Stimulated activated CD8-positive, alpha-beta memory T cell treated with anti-CD3 and anti-CD28 coated beads, Interleukin-12 subunit alpha, Interleukin-12 subunit beta, amount 100 ng/mL, for 1 hour (primary cell): ENCODE measurements at places on chromosomes 11 and 22.

DNA sequence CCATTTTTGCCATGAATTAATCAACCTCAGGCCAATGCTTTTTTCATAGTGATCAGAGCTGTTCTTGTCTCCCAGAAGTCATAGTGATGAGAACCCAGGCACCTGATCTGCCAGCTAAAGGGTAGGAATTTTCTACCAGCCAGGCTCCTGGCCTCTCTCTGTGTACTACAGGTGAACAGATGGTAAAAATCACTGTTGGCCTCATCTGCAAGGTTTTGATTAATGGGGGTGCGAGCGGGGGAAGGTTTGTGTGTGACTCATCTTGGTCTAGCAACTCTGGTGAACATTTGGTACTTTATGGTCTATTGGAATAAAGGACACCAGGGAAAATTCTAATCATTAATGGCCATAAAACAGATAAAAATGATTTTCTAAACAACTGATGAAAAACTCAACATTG lies 14.4 kb upstream of the APOL4 start:
- DNase-seq, result no peak

DNA sequence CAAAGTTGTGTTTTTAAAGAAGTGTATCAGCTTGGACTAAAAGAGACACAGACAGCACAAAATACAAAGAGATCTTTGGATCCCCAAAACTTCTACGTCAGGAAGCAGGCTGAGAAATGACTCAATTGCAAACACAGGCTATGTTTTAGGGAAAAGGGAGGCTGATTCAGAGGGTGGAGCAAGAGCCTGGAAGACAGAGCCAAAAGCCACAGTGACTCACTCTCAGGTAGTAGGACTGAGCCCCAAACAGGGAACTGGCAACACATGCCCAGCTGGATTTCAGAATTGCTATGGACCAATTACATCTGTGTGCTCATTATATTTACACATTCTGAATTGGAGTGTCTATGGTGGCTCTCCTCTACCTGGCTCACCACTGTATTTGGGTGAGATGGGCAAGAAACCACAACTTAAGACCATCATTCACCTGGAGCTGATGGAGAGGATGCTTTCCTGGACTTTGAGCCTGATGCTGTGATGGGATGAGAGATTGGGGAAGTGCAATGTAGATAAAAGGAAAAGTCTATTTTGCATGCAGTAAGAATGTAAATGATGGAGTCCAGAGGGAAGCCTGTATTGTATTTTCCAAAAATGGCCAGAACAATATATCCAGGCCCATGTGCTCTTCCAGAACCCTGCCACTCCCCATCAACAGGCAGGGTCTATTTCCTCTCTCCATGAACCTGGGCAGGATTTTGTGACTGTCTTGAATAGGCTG lies 20.8 kb upstream of the LINC01488 start:
- DNase-seq, result no peak

GRCh38 chr22:19663821-19664355 lies 50.4 kb upstream of the SEPTIN5 start:
- DNase-seq, result no peak

DNA sequence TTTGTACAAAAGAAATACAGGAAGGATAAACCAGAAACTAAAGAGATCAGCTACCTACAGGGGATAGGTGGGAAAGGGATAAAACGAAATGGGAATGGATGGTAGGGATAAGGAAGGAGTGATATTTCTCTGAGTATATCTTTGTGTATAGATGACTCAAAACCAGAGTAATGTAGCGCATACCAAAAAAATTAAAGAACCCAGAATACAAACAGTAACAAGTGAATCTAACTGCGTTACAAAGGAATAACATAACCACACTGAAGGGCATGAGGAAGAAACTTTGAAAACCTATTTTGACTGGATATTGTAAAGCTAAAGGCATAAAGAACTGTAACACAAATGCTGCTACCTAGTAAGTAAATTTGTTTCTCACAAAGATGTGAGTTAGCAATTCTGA lies 37.9 kb downstream of the MAPK1 start:
- no peak for DNase-seq

- DNase-seq, result no peak
Measured at GRCh38 chr11:117669062-117669461, 128.0 kb downstream of the DSCAML1 start.

DNA sequence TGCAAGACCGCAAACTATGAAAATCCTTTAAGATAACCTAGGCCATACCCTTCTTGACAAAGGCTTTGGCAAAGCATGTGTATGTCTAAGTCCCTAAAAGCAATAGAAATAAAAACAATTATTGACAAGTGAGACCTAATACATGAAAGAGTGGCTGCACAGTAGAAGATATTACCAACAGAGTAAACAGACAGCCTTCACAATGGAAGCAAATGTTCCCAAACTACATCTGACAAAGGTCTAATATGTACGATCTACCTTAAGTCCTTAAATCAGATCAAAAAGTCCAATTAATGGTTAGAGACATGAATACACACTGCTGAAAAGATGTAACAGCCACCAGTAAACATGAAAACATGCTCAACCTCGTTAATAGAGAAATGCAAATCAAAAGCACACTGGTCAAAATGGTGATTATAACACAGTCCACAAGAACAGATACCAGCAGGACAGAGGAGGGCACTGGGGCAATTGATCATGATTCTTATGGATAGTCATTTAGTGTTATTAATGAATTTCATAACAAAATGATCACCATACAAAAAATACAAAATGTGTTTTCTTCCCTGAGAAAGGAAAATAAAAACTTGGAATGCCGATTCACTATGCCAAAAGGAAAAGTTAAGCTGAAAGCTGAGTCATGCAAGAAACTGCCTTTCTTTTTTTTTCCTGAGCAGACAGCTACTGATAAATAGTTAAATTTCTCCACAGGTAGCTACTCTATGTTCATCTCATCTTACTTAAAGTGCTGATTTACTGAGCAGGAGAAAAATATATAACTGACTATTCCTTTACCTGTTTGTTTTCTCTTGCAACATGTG lies 102.6 kb upstream of the VPREB1 start:
- DNase-seq, result no peak

- DNase-seq, result no peak
Measured at GRCh38 chr11:12291766-12292165, 85.6 kb upstream of the PARVA start.

GRCh38 chr22:29873943-29874342 lies 9.0 kb upstream of the MTMR3 start:
- no peak for DNase-seq

- DNase-seq, result no peak
Measured at GRCh38 chr11:65442842-65443331, 20.3 kb downstream of the NEAT1 start.

GRCh38 chr11:134374891-134375550 lies 37.0 kb downstream of the B3GAT1 start:
- no peak for DNase-seq

DNA sequence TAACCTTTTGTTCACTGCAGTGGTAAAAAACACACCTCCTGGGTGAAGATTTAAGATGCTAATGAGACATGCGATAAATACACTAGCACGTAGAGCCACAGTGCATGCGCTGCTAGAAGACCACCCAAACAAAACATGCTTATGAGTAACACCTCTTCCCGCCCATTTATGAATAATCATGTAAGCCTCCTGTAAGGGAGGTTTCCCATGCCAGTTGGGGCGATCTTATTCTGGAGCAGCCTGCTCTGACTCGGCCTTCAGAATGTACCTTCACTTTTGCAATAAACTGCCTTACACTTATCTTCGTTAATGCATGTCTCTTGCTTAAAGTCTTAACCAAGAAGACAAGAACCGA lies 18.1 kb upstream of the SCARF2 start:
- DNase-seq, result no peak

GRCh38 chr11:18731441-18731840 lies 5.5 kb upstream of the IGSF22 start:
- DNase-seq, result no peak

DNA sequence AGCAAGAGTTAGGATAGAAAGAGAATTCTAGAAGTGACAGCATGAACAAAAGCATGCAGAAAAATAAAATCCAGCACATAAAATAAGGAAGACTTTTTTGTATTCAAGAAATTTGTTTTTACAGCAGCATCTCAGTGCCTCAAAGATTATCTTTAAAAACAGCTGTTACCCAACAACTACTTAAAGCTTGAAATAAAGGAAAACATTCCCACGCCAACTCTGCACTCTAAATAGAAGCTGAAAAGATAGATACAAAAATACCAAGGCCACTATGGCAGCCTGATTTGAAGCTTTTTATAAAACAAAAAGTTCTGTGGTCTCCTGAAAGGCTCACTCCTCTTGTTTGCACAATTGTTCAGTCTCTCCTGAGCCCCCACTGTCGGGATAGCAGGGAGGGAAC lies 83.6 kb upstream of the LRRC55 start:
- DNase-seq, result no peak

DNA sequence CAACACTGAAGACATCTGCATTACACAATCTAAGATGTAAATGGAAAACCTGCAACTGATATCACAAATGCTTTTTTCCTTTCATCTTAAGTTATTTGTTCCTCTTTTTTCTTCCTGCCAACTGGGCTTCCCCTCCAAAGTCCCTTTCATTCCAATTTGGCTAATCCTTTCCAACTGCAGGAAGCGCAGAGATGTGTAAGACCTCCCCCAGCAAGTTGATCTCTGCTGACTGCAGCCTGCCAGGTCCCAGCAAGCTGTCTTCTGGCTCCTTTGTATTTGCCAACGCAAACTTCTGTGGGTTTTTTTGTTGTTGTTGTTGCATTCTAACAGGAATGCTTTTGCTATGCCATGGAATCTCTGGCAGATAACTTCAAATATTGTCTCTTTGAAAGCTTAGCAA lies 38.5 kb upstream of the LRRC4C start:
- no peak for DNase-seq

GRCh38 chr22:35446365-35446764 lies 46.4 kb downstream of the MCM5 start:
- DNase-seq, result no peak

DNA sequence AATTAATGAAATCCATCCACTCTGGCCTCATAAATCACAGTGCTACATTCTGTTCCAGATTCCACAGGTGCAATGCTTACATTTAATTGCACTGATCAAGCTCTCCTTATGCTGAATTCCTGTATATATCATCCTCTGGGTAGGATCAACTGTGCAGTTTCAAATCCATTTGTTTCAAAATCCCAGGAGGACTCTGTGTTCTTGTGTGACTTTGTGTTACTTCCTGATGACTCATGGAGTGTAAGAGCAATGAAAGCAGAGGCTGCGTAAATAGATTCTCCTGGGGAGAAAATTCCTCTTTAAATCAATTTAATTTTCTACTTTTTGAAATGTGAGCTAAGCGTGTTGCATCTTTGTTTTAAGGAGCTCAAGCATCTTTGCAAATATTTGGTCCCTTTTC lies 752.7 kb downstream of the METTL15 start:
- no peak for DNase-seq

DNA sequence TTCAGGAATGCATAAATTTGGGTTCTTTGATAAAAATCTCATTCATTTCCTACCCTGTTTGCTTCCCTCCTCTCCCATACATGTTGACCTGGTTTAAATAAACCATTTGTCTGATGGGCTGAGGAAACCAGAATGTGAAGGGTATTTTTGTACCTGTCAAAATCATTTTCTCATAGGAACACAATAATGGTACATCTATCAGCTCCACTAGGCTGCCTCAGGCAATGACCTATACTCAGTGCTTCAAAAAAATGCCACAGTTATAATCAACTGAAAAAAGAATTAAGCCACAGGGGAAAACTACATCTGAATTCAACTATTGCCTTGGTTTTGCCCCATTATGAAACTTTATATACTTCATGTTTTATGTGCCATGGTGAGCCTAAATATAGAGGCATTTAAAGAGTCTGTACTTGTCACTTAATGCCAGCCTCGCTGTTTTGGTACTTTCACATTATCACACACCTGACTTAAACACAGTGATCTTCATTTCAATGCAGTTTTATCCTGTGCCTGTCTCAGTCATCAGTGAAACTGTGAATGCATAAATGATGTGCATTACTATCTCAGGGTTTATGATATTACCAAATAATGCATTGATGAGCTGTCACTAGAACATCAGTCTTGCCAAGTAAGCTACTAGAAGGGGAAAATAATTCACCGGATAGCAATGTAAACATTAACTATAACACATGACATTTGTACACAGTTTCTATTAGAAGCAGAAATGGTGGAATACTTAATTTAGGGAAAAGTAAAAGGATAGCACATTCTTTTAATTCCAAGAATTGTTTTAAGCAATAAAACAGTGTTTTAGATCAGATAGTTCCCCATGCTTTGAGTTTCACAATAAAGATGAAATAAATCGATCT lies 92.7 kb downstream of the MSANTD4 start:
- no peak for DNase-seq

- DNase-seq, result no peak
Measured at GRCh38 chr22:42468841-42469240, 36.6 kb upstream of the NFAM1 start.

- DNase-seq, result peak; percentile 16
Measured at GRCh38 chr11:86182976-86183584, 61.5 kb upstream of the EED start.

DNA sequence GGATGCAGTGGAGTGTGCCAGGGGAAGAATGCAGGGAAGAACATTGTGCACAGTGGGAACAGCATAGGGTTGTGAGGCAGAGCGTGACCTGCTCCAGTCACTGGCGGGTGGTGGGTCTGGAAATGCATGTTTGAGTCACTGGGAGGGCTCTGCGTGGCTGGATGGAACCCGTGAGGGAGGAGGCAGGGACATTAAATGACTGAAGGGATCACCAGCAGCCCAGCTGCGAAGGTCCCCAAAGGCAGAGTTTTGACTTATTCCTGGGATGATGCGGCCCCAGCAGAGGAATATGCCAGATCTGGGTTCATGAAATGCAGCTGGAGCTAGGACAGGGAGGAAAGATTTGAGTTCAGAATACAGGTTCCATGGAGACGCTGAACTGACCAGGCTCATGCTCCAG lies 104.0 kb upstream of the FGF3 start:
- no peak for DNase-seq
